NCI-H1092 treated with DMSO at 0.1 percent for 48 hours (cell line): ENCODE measurements at places on chromosomes 7 and 10.

DNA sequence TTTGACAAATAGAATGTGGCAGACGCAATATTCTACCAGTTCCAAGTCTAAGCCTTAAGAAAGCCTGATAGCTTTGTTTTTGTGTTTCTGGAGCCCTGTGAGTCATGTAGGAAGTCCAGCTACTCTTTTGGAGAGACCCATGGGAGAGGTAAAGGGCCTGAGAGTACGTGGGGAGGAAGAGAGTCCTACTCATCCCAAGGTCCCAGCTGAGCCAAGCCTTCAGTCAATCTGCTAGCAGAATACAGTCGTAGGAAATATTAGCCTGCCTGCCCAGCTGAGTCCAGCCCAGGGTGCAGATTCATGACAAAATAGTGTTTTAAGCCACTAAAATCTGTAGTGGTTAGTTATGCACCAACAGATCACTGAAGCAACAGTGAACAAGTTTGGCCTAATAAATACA, 9.0 kb upstream of the GNA12 start:
- no peak for DNase-seq

DNA sequence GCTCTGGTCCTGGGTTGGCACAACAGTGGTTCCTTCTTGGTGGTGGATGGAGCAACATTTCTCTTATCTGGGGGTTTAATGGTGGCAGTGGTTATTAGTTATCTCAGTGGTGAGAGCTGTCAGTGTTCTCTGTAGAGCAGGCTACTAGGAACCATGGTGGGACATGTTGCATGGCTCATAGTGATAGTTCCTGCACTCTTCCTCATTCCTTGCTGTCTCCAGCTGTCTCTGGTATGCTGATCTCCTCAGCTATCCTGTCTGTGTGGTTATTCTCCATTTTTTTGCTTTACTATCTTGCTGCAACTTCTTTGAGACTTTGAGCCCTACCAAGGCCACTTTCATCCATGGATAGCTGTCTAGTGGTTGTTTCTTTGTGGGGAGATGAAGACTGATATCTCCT, 44.0 kb downstream of the CCDC7 start:
- no peak for DNase-seq

GRCh38 chr7:42074076-42074475, 162.9 kb downstream of the GLI3 start:
- DNase-seq, result no peak

- DNase-seq, result no peak
These were observed 48.7 kb downstream of the EPC1 start for GRCh38 chr10:32298075-32298812.
